CD4-positive, alpha-beta T cell (primary cell): ENCODE measurements at places on chromosomes 2 and 18.
A peak's percentile ranks its signal among the peaks of the same experiment; 100 is the strongest.

DNA sequence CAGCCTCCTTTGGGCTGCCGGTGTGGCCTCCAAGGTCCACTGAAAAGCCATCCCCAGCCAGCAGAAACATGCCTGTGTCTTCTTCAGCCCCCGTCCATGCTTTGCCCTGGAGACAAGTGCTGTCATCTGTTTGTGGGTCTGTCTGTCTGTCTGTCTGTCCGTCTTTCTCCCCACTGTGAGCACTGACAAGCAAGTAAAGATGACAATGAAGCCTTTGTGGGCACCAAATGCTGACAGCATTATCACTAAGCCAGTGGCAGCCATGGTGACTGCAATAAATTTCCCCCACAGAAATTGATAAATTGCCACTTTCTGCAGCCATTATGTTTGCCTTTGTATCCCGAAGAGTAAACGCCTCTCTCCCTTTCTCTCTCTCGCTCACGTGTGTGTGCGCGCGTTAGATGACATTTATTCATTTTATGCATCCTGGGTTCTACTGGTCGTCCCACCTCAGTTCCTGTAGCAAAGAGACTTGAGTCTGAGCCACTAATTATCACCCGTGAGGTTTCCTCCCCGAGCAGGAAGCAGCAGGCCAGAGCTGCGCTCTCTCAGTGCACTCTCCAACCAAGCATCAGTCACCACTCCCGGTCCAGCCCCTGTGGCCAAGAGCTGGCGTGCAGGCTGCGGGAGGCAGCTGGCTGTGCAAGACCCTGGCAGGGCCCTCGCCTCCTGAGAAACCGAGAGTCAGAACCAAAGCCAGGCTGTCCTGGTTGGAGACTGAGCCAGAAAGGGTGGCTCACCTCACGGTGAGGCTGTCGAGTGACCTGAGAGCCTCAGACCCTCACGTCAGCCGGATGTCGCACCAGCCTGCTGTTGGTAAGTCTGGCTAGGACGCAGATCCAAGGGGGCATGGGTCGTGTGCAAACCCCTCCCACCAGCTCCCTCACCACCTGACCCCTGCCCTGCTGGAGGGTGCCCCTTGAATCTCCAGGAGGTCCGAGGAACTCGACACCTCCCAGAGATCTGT is 6.9 kb downstream of the STEAP3 start:
- H3K27ac ChIP-seq, result no peak overlapping the region
- no peaks in the 10 kb centered on the region for H3K36me3 ChIP-seq
- H3K27me3 ChIP-seq, result no peaks in the 10 kb centered on the region

DNA sequence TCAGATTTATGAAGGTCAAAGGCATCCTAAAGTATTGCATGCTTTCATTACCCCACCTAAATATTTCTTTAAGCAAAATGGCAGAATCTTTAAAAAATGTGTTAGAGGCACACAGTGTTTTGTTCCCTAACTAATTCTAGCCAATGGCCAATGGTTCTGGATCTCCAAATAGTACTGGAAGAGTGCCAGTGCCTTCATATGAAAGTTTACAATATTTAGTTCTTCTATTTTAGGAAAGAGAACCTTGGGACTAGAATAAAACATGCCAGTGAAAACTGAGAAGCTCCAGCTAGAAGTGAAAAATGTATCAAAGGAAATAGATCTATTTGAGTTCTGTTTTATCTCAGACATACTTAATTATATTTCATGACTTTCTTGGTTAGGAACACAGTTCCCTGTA is 37.1 kb downstream of the TACR1 start:
- H3K4me1 ChIP-seq, result no peaks in the 10 kb centered on the region
- no peak overlapping the region for H3K4me3 ChIP-seq
- no peak overlapping the region for H3K27ac ChIP-seq
- H3K36me3 ChIP-seq, result no peaks in the 10 kb centered on the region
- DNase-seq, result no peak

- DNase-seq, result no peak
- no peak overlapping the region for H3K27ac ChIP-seq
- H3K27me3 ChIP-seq, result no peaks in the 10 kb centered on the region
- no peaks in the 10 kb centered on the region for H3K36me3 ChIP-seq
- H3K4me1 ChIP-seq, result no peaks in the 10 kb centered on the region
Observed at GRCh38 chr18:11308499-11308898, 159.1 kb upstream of the PIEZO2 start.

DNA sequence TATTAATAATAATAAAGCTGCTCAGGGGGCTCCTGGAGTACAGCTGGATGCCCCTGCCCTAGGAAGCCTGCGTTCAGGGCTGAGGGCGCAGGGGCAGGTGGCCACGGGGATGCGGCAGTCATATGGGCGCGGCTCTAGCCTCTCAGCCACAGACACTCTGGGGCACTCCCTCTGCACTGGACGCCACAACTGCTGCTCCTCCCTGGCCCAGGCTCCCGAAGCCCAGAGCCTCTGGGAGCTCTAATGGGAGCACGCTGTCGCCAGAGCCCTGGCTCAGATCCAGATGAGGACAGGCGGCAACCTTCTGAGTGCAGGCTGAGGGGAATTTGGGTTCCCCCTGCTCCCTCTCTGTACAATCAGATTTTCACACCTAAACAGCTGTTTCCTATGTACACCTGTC is 93.6 kb downstream of the MTCL1 start:
- no peaks in the 10 kb centered on the region for H3K27me3 ChIP-seq
- no peak overlapping the region for H3K27ac ChIP-seq
- no peak overlapping the region for H3K4me3 ChIP-seq
- H3K36me3 ChIP-seq, result no peaks in the 10 kb centered on the region
- H3K4me1 ChIP-seq, result no peaks in the 10 kb centered on the region

GRCh38 chr2:148675708-148676107 is 31.2 kb downstream of the EPC2 start:
- DNase-seq, result no peak
- no peak overlapping the region for H3K27ac ChIP-seq
- H3K27me3 ChIP-seq, result no peaks in the 10 kb centered on the region
- H3K4me3 ChIP-seq, result no peak overlapping the region

DNA sequence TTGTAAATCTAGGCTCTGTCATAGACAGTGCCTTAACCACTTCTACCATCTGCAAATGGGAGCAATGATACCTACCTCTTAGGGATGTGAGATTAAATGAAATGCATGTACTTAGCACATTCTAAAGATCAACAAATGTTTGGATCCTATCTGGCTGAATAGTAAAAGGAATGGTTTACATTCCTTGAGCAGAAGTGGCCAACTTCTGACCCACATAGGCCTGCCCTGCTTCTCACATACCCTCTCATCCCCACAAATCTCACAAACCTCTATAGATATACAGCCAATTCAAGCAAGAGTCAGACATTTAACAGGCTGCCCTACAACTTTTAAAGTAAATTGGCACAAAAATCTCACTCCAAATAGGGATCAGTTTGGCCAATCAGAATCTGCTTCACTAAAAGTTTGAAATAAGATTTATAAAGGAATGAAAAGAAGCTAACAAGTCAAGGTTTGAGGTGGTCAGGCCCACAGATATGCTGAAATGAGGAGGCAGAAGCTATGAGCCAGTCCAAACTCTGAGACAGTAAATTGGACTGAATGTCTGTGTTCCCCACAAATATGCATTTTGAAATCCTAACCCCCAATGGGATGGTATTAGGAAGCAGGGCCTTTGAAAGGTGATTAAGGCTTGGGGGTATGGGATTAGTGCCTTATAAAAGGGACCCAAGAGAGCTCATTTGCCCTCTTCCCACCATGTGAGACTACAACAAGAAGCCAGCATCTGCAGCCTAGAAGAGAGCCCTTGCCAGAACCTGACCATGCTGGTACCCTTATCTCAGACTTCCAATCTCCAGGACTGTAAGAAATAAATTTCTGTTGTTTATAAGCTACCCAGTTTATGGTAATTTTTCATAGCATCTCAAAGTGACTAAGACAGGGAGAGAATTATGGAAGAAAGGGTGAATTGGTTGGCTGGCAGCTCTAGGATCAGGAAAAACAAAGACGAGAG is 227.8 kb upstream of the RBMS1 start:
- DNase-seq, result no peak
- H3K27me3 ChIP-seq, result no peaks in the 10 kb centered on the region
- H3K4me3 ChIP-seq, result no peak overlapping the region
- no peaks in the 10 kb centered on the region for H3K4me1 ChIP-seq
- H3K36me3 ChIP-seq, result no peaks in the 10 kb centered on the region

DNA sequence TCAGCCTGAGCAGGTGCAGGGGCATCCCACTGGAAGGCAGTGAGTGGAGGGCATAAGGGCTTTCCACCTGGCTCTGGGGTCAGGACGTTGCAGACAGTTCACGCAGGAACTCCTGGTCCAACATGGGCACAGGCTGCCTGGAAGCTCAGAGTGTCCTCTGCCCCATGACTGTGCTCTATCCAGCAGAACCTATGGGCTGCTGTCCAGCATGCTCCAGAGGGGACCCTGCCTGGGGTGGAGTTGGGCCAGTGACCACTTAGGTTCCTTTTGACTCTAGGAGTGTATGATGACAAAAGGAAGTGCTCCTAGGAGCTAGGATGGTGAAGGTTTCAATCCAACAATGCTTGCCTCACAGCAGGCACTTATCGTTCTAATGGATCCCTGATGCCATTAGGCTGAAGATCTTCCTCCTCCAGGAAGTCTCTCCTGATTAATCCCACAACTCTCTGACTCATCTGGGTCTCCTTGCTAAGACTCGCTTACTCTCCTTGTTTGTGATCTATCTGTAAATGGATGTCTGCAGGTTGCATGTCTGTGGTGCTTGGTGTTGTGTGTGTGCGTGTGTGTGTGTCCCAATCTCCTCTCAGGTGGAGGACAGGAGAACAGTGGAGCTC is 224.0 kb downstream of the CELF4 start:
- no peaks in the 10 kb centered on the region for H3K4me1 ChIP-seq
- no peaks in the 10 kb centered on the region for H3K27me3 ChIP-seq

DNA sequence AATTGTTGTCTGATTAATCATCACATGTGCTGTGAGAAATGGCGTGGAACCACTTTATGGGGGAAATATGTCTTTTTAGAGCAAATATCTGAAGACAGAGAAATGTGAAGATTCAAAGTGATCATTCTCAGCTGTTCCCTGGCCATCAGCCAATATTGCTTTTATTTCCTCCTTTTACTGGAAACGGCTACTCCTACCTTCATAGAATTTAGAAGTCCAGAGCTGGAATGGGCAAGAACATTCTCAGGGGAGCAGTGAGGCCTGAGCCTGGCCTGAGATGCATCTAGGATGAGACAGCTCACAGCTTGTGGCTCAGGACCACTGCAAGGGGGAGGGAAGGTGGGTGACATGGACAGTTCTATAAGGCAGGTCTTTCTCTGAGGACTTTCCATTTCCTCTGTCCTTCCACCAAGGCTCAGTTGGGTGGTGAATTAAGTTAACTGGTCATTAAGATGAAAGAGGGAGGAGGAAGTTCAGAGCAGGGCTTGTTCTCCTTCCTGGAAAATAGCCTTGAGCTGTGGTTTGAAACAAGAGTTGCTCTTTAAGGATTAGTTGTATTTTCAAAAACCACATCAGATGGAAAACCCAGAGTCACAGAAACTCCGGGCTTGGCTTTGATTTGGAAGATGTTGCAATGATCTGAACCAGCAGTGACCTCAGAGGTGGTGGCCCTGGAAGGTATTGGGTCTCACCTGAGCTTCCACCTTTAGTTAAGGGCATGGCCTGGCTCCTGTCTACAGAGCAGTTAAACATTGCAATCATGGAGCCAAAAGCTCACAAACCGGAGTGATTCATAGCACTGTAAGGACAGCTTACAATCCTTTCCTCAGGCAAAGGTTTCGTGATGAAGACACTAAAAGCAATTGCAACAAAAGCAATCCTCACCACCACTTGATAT is 144.3 kb downstream of the VAPA start:
- no peaks in the 10 kb centered on the region for H3K36me3 ChIP-seq
- no peaks in the 10 kb centered on the region for H3K27me3 ChIP-seq
- H3K27ac ChIP-seq, result no peak overlapping the region
- no peaks in the 10 kb centered on the region for H3K4me1 ChIP-seq
- H3K4me3 ChIP-seq, result no peak overlapping the region

DNA sequence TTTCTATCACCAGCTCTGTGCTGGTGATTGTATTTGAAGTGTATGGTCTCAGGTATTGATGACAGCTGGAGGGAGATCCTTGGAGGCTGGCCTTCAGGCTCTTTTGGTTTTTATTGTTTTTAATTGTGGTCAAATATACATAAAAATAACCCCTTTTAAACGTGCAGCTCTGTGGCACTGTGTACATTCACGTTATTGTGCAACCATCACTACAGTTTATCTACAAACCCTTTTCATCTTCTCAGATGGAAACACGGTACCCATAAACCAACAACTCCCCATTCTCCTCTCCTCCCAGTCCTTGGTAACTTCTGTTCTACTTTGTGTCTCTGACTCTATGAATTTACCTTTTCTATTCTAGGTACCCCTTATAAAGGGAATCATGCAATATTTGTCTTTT is 79.3 kb upstream of the ATP8B1 start:
- H3K4me3 ChIP-seq, result no peak overlapping the region
- H3K27me3 ChIP-seq, result peaks cover 2% of the 10 kb centered on the region
- no peak overlapping the region for H3K27ac ChIP-seq
- H3K36me3 ChIP-seq, result no peaks in the 10 kb centered on the region
- no peaks in the 10 kb centered on the region for H3K4me1 ChIP-seq
- no peak for DNase-seq

DNA sequence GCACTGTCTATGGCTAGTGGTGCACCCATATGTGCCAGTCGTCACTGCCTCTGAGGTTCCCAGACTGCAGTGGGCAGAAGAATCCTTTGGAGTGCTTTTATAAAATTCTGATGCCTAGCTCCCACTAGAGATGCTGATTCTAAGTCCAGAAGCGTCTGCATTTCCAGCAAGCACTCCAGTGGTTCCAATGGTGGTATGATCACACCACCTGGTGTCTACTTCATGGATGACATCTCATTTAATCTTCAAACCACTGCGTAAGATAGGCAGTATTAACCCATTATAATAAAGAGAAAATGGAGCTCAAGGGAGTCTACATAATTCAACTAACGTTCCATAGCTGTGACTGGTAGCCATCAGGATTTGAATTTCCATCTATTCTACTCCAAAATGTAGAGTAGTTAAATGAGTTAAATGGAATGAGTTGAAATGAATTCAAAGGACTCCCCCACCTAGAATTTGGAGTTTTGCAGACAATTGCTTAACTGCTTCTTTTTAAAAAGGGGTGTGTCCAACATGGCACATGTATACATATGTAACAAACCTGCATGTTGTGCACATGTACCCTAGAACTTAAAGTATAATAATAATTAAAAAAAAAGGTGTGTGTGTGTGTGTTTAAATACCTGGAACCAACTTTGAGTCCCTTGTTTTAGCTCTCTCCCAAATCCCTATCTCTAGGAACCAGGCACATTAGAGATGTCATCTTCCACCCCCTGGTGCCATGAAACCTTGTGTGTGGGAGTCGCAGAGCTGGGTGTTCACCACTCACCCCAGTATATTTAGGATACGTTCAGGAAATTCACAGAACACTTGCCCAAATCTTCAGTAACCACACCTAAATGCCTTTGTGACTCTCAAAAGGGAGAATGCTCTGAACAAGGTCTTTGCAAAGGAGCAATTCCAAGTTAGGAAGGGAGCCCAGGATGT is 14.1 kb downstream of the LAMA3 start:
- H3K27ac ChIP-seq, result no peak overlapping the region
- peaks cover 6% of the 10 kb centered on the region for H3K27me3 ChIP-seq
- DNase-seq, result no peak
- no peaks in the 10 kb centered on the region for H3K4me1 ChIP-seq

- peak overlapping the region; percentile 35 for H3K27ac ChIP-seq
- H3K27me3 ChIP-seq, result no peaks in the 10 kb centered on the region
- no peak overlapping the region for H3K4me3 ChIP-seq
- peaks cover 27% of the 10 kb centered on the region for H3K4me1 ChIP-seq
- no peaks in the 10 kb centered on the region for H3K36me3 ChIP-seq
Observed at GRCh38 chr2:195543902-195544894, 112.8 kb upstream of the SLC39A10 start.
